ENCODE measurements at places on chromosomes 4 and X. TPM values are rescaled to one million over a fixed set of nuclear protein-coding genes. Genes with fewer than 3 reads are reported as not detected.
A peak's percentile ranks its signal among the peaks of the same experiment; 100 is the strongest.

DNA sequence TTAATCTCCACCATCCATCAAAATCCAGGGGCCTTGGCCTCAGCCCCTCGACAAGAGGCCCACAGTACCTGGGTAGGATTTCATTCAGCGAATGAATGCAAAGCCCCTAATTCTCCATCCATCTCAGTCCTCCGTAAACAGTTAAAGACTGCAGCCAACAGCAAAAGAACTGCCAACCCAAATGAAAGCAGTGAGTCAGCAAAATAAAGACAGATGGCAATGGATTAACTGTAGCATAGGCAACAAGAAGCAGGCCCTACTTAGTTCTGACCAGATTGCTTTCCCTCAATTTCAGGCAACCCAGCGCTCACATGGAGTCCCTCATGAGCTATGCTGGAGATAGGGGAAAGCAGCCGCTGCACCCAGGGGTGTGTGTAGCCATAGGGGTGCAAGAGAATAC lies 21.4 kb downstream of the PLAC1 start:
- no peaks in the 10 kb centered on the region for H3K4me1 ChIP-seq
- no peak overlapping the region for H3K4me3 ChIP-seq
- H3K36me3 ChIP-seq: no peaks in the 10 kb centered on the region
- peak; percentile 49 for DNase-seq
- no peak overlapping the region for H3K27ac ChIP-seq

NUP62CL gene
- polyA plus RNA-seq: 3.2 TPM

UGT2A1 gene
- polyA plus RNA-seq: not detected

PUDP gene
- 16.8 TPM for polyA plus RNA-seq
